ENCODE measurements at places on chromosomes 2 and 18. TPM values are rescaled to one million over a fixed set of nuclear protein-coding genes. Genes with fewer than 3 reads are reported as not detected.

The CYP1B1 gene
- 92.7 TPM for total RNA-seq

The LBX2 gene
- 0.51 TPM for total RNA-seq

The UGT1A8 gene
- not detected for total RNA-seq

The TM4SF20 gene
- not detected for total RNA-seq

The ALPG gene
- total RNA-seq = not detected

The RGPD4 gene
- total RNA-seq = 0.19 TPM

The TP53I3 gene
- 8.3 TPM for total RNA-seq

The PTCD3 gene
- total RNA-seq = 146 TPM

The FAP gene
- total RNA-seq = 10.4 TPM

The VIL1 gene
- not detected for total RNA-seq

The TMEM37 gene
- total RNA-seq = 1.5 TPM

GRCh38 chr2:98656800-98657199 lies 48.4 kb downstream of the UNC50 start:
- no peak for DNase-seq

DNA sequence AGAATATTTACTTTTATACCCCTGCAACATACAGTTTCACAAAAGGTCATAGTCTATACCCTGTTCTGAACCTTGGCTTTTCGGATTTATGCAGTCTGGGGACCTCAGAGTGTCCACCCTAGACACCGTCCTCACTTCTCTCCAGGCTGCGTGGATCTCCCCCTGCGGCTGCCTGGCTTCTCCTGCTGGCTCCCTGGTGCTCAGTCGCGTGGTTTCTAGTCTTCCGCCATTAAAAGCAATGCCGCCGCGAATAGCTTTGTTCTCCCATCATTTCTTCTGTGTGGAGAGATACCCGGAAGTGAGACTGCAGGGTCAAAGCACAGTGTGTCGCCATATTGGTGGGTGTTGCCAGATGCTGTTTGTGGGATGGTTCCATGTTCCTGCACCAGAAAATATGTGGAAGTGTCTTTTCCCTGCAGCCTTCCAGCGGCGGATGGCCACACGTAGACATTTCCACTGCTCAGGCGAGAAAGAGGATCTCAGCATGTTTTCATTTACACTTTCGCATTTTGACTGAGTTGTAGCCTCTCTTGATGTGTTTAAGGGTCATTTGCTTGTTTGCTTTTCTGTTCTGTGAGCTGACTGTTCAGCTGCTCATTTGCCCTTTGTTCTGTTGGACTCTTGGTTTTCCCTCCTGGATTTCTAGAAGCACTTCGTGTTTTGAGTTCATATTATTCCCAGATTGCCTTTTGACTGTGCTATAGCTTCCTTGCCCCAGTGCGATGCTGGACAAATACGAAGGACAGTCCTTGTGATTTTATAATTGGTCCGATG lies 22.9 kb upstream of the ASB1 start:
- DNase-seq = no peak

DNA sequence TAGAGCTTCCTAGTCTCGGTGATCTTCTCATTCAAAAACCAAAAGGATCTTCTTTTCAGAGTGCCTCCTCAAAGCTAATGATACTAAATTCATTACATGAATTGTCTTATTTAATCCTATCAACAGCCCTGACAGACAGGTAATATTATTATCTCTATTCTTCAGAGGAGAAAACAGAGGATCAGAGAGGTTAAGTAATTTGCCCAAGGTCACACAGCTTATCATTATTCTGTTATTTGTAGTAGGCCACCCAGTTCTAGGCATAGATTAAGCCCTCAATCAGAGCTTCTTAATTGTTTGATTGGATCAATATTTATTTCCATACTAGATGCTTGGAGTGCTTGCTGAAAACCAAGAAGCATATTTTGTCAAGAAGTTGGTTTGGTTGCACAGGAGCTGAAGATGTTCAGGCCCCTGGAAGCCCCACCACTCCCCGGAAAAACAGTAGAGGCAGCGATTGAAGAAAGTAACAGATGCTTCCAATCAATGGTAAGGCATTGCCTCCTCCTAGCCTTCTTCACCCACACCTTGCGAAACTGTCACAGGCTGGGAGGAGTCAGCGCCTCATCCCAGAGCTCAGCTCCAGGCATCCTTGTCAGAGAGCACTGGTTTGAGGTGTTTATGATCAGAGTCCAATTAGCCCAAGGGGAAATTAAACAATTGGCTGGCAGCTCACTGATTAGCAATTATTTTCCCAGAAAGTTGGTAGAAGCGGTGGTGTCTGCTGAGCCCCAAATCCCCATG lies 487.2 kb downstream of the BCL11A start:
- no peak for DNase-seq

- no peak for DNase-seq
These were observed 60.0 kb upstream of the LRP1B start for GRCh38 chr2:142190805-142191204.

DNA sequence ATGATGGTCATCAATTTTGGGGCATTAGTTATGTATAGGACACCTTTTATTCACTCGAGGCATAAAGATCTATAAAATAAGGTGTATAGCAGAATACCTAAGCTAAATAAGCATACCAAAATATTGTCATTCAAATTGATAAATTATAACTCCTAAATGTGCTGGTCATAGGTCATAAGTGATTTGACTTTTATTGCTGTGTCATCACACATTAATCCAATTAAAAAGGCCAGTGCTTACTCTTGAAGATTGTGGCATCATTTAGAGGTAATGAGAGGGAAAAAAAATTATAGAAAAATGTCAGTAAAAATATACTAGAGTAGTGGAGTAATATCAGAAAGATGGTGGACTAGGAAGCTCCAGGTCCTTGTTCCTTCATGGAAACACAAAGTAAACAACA lies 346.9 kb upstream of the LRRTM1 start:
- DNase-seq = no peak

- DNase-seq = no peak
These were observed 252.5 kb downstream of the XIRP2 start for GRCh38 chr2:167140767-167141166.

DNA sequence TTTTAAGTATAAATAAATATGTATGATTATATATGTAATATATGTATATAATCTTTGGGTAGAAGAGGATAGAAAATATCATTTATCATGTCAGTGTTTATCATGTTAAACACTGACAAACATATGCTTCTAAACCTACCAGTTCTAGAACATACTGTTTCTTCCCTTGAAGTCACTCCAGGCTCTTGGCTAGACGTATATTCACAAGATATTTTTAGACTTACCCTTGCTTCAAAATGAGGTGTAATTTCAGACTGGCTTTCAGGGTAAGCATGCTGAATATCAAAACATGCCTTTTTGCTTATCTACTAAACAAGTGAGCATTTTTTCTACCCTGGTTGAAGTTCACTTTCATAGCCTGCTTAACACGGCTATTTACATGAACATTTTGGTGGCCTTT lies 642.4 kb upstream of the PKDCC start:
- no peak for DNase-seq

- no peak for DNase-seq
These were observed 19.8 kb upstream of the PLEK start for GRCh38 chr2:68345129-68345875.

DNA sequence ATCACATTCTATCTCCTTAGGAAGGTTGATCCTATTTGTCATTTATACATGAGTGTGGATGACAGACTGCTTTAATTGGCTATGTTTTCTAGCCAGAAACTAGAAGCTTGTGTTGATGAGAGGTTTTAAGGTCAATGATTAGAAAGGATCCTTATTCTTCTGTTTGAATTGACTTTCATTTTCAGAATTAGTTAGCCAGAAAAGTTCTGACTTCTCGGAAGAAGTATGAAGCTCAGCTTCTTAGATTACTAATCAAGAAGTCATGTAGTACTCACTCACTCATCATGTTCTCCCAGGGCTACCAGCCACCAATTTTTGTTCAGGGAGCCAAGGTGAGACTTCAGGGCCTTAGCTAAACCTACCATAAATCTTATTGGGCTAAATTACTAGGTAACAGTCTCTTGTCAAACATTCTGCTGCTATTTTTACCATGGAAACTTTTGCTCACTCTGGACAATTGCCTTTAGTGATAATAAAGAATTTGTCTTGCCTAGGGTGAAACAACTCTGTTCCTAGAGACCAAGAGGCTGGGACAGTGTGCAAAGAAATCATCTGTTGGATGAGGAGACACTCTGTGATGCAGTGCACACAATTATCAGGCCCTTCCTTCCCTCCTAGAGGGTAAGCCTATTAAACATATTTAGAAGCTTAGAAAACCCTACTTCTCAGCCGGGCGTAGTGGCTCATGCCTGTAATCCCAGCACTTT lies 111.6 kb upstream of the DNMT3A start:
- DNase-seq = no peak

- no peak for DNase-seq
These were observed 37.8 kb downstream of the KCTD18 start for GRCh38 chr2:200471928-200472645.

GRCh38 chr18:27921392-27921791 lies 255.5 kb downstream of the CDH2 start:
- DNase-seq = no peak

DNA sequence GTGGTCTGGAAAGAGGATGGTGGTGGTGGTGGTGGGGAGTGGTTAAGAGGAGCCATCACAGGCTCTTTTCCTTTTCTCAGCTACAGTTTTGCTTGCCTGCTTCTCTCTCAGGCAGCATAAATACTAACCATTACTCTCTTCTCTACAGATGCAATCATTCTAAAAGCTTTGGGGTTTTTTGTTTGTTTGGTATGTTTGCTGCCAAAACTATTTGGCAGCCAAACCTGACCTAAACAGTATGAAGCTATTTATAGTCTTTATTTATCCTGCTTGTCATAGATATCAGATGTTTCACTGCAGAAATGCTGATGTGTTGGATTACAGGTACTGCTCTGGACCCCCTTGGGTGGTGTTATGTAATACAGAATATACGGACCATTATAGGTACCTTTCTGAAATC lies 15.3 kb downstream of the SIX3 start:
- DNase-seq = no peak

- DNase-seq = peak; percentile 76
These were observed 550 bp downstream of the RAB1A start for GRCh38 chr2:65129286-65129825.

- no peak for DNase-seq
These were observed 238.5 kb downstream of the ALPK2 start for GRCh38 chr18:58390399-58390798.

DNA sequence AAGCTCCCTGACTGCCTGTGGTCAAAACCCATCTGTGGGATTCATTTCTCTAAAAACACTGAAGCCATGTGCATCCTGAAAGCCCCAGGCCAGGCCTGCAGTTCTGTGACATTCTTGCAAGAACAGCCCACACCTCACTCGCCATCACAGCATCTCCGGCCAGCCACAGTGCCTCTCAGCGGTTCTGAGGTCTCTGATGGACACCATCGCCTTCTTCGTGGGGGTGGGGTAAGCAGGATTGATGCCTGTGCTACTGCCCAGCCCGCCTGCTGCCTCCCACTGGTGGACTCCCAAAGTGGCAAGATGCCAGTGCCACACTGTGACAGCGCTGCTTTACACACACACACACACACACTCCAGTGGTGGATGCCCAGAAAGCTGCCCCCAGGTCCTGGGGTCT lies 5.2 kb upstream of the PRLH start:
- DNase-seq = no peak

DNA sequence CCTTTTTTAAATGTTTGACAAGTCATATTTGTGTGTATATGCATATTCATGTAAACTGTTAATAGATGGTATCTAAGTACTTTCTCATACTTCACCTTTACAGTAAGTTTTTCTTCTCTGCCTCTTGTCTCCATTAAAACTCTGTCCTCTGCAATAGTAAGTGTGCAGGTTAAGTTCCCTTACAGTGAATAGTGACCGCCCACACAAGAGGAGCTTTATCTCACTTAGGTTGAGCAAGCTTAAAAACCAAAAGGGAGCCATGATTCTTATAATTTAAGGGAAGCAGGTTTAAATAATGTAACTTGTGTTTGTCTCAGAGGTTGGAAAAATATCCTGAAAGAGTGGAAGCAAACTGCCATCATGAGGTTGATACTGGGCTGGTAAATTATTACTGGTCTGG lies 61.3 kb downstream of the MRPS9 start:
- no peak for DNase-seq

Measured in cardiac septum (tissue), 1 donor.